HL-60 (cell line): ENCODE measurements at places on chromosomes 12 and 14.

DNA sequence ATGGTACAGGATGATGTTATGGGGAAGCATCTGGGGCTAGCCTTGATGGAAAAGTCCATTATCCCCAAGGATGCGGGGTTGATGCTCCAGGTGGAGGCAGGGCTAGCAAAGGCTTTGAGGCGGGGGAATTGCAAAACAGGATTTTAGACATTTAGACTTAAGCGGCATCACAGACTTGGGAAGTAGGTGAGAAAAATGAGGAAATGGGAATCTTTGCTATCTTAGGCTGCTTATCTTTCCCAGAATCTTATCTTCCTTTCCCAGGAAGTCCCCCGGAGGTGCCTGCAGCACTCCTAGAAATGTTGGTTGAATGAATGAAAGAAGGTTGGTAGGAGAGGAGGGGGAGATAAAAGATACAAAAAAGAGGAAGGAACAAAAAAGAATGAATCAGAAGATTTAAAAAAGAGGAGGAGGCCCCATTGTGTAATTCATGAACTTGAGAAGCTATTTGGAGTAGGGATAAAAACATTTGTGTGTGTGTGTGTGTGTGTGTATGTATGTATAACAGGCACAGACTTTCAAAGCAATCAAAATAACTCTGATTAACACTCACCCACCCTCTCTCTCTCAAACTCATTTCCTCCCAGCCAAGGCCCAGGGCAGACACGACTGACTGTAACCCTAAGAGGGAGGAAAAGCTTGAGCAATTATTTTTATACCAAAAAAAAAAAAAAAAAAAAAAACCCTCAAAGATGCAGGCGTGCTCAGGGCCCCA lies 62.5 kb upstream of the TBX3 start:
- DNase-seq = no peak

- DNase-seq = peak; percentile 6
These were observed 1.5 kb upstream of the SRRM4 start for GRCh38 chr12:118979763-118980406.

- DNase-seq = no peak
These were observed 16.5 kb downstream of the KRT76 start for GRCh38 chr12:52760623-52761022.

DNA sequence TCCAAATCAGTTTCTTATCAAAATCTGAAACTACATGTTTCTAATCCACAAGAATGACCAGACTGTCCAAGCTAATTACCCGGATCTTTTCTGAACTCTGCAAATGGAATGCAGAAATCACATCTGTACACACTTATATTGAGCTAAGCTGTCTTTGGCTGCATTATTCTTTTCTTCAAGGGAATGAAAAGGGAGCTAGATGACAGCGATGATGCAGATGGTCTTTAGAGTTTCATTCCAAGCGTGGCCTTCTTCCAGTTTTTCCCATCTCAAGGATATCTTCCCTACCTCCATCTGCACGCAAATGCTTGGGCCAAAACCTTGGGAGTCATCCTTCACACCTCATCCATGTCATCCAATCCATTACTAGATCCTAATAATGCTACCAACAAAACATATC lies 12.6 kb downstream of the KCNH5 start:
- DNase-seq = no peak
